CD4-positive, alpha-beta T cell treated with Interleukin-21 for 1 hour (primary cell): ENCODE measurements at places on chromosomes 6 and 20.
A peak's percentile ranks its signal among the peaks of the same experiment; 100 is the strongest.

DNA sequence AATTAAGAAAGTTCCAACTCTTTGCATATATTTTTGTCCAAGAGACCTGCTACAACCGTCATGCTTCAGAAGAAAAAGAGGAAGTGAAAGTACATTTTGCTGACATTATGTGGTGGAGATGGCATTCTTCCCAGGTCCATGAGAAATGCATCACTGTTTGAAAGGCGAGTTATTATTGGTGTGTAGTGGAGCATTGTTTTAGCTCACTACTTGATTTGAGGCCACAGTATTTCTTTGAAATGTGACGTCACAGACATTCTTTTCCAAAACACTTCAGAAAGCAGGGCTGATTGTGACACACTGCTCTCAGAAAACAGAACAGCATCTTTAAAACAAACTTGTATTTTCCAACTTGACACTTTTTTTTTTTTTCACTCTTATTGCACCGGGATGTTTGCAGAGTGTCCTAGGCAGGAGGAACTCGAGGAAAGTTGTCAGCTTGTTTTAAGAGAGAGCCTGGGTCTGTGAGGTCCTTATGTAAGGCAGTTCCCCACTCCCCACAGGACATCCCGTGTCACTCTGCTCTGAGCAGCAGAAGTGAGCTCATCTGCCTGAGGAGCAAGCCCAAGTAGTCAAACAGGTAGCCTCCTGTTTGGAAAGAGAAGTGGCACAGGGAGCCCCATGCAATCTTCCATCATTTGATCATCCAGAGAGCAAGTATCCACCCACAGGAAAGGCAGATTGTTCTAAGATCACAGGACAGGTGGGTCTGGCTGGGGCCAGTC is 1.1 kb downstream of the SPTLC3 start:
- peak; percentile 20 for DNase-seq

DNA sequence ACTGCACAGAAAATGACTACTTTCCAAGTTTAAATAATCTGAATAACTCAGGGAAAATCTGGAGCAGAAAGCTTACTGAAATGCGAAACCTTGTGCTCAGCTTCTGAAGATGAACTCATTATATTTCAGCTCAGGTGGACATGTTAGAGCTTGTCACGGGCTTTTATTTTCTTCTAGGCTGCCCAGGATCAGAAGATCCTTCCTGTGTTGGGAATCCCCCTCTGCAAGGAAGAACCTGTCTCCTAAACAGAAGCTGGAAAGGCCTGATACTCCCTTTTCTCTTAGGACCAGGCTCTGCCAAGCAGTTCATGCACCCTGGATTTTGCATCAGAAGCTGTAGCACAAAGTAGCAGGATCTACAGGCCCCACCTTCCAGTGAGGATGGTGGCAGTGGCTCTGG is 5.1 kb upstream of the SLC2A12 start:
- DNase-seq = no peak

DNA sequence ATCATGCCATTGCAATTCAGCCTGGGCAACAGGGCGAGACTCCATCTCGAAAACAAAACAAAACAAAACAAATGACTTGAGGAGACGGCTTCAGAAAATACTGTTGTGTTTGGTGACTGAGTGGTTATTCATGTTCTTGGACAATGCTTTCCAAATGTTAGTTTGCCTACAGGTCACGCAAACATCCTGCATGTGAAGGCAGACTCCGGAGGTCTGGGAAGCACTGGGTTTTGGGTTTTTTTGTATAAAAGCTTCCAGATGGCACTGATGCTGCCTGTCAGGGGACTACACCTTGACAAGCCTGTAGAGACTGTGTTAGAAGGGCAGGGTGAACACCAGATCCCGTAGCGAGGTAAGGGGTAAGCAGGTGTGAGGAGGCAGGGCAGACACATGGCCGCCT is 81.7 kb downstream of the THBS2 start:
- no peak for DNase-seq

- DNase-seq = no peak
Measured at GRCh38 chr6:95408111-95408510, 169.2 kb upstream of the MANEA start.

- DNase-seq = no peak
Measured at GRCh38 chr6:157685596-157686280, 137.3 kb upstream of the SNX9 start.

GRCh38 chr6:110864824-110865223 is 9.8 kb upstream of the AMD1 start:
- no peak for DNase-seq

- DNase-seq = peak; percentile 48
Measured at GRCh38 chr20:63652192-63652980, 838 bp downstream of the STMN3 start.

DNA sequence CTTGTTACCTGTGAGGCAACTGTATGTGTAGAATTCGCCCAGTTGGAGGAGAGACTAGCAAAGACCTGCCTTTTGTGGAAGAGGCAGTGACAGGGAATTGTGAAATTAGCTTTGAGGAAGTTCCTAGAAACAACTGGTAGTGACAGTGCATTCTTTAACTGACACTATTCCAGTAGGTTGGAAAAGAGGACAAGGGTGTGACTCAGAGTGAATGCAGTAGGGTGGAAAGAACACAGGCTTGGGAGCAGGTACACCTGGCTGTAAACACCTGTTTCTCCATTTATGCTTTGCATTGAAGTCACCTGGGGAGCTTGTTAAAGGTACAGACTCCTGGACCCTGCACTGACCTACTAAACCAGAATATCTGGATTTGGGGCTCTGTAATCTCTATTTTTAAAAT is 295.7 kb downstream of the PHACTR1 start:
- DNase-seq = no peak

DNA sequence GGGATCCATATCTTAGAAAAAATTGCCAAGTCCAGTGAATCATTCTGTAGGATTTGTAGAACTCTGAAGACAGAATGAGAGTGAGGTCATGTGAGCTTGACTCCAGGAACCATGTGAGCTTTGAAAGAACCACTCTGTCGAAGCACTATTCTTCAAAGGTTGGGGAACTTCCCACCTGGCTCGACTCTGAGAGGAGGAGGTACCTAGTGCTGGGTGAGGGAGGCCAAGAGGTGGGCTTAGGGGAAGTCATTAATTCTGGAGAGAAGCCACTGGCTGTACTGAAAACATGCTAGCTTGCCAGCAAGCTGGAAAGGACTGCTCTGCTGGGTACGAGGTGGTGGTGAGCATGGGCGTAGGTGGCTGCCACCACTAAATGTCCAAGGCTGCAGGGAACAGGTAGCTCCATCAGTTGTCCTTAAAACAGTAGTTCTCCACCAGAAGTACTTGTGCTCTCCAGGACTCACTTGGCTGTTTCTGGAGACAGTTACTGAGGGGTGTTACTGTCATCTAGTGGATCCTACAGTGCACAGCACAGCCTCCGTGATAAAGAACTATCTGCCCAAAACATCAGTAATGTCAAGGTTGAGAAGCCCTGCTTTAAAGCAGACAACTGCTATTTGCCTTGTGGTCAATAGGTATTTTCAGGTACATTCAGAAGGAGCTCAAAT is 34.7 kb upstream of the SYNJ2 start:
- DNase-seq = peak; percentile 17

DNA sequence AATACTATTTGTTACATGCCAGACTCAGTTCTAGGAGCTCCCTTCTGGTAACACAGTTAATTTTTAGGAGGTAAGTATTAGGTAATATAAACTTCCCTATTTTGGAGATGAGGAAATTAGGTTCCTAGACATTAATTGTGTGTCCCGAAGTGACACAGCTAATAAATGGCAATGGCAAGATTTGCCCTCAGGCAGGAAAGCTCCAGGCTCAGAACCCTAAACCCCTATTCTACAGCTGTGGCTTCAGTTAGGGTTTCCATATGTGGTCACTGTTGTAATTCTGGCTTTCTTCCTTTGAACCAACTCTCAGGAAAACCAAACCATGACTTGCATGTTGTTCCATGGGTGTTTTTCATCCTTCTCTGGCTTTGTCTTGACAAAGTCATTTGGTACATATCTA is 188.2 kb downstream of the PLCB1 start:
- DNase-seq = no peak

DNA sequence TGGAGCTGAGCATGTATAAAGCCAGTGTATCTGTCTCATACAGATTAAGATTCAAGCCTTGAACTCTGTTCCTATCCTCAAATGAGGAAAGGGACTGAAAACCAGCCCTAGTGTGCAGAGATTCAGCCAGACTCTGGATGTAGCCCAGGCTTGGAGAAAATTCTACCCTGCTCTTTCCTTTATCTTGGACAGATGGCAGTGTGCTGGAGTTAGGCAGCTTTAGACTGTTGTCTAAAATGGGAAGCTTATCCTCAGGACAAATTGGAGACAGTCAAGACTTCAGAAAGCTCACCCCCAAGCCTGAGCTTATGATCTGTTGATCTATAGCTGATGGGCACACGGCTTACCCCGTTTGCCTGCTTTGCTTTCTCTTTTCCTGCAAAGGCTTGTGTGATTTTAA is 1057.6 kb downstream of the KIF16B start:
- no peak for DNase-seq

DNA sequence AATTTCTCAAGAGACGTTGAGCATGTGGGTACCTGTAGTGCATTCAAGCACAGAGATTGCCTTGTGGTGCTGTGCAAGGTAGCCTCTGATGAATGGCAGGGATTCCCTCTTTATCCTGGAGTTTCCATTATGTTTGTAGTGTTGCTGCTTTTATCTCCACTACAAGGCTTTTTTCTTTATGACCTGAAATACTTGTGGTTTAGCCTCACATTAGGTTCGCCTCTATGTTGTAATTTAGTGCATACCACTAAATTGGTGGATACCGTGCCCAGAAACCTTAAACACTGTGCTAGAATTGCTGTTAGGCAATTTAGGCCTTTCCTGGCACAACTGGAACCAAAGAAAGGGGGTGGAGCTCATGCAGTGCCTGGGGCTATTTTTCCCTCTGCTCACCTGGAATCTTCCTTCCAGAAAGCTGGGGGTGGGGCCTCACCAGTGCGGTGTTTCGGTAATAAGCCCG is 76.8 kb downstream of the NCOA7 start:
- DNase-seq = no peak

DNA sequence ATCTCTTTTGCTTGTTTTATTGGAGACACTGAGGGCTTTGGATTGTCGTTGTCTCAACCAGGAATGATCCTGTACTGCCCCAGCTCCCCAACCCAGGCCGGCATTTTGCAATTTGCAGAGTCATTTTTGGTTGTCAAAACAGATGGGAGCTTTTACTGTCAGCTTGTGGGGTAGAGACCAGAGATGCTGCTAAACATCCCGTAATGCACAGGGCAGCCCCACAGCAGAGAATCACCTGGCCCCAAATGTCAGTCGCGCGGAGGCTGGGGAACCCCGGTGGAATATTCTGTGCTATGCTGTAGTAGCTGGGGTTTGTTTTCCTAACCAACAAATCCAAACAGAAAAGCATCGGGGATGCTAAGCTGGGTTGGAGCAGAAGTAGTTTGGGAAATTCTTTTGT is 99.7 kb downstream of the TSHZ2 start:
- DNase-seq = peak; percentile 39

GRCh38 chr20:54257071-54257816 is 49.4 kb downstream of the PFDN4 start:
- DNase-seq = no peak

DNA sequence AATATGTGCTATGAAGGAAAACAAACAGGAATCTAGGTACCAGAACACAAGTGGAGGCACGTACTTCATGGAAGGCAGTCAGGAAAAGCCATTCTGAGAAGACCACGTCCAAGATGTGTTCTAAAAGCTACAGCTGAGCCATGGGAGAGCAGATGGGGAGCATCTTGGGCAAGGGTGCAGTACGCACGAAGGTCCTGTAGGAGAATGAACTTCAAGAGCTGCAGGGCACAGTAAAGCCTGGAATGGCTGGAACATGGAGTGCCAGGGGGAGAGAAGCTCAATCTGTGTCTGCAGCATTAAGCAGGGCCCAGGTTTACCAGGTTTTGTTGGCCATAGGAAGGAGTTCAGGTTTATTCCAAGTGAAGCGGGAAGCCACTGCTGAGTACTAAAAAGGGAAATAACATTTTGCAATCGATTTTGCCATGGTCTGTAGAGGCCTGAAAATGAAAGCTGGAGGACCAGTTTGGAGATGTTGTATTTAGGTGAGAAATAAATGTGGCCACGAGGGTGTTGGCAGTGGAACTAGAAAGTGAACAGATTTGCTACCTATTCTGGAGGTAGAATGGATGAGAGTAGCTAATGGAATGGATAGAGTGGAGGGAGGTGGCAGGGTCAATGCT is 29.9 kb downstream of the ADTRP start:
- DNase-seq = no peak

GRCh38 chr20:59007665-59008511 is 834 bp upstream of the CTSZ start:
- DNase-seq = peak; percentile 38

DNA sequence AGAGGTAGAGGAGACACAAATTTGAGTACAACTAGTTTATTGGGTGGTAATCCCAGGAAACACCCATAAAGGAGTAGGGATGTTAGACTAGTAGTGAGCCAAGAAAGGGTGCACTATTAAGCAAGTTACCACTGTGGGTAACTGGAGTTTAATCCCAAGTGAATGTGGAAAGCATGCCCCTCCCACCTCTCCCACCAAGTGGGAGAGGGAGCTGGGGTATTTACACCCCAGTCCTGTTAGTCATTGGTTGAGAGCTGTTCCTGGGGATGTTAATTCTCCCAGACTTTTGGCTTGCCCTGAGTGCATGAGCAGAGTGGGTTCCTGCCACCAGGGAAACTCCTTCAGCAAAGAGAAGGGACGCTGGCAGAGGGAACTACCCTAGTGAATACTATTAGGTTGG is 49.2 kb upstream of the ZFP64 start:
- DNase-seq = no peak

DNA sequence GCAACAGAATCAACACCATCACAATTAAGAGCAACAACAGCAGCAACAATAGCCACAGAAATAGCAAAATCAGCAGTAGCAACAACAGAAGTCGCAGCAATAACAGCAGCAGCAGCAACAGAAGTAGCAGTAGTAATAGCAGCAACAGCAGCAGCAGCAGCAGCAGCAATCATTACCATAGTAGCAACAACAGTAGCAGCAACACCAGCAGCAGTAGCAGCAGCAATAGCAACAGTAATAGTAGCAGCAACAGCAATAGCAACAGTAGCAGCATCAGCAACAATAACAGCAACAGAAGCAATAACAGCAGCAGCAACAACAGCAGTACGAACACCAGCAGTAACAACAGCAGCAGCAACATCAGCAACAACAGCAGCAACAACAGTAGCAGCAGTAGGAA is 39.8 kb downstream of the SLC22A2 start:
- DNase-seq = no peak

GRCh38 chr6:42251911-42252637 is 34.4 kb upstream of the MRPS10 start:
- DNase-seq = no peak

DNA sequence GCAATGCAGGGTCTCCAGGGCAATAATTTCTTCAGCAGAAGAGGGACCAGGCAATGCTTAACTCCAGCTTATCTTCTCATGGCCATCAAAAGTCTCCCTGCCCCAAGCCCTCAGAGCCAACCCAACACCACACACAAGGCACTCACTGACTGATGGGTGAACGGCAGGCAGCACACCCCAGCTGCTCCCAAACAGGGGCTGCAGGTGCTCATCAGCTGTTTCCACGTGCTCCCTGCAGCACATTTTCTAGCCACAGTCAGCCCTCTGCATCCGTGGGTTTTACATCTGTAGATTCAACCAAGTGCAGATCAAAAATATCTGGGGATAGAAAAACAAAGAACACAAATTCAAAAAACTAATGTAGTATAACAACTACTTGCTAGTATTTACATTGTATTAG is 4.0 kb upstream of the GABRR1 start:
- DNase-seq = no peak
